Activated CD4-positive, alpha-beta memory T cell treated with anti-CD3 and anti-CD28 coated beads, Interleukin-2, amount 10 ng/mL, durations not matched to agents 7 days and 5 days (primary cell): ENCODE measurements at places on chromosomes 7 and 10.

GRCh38 chr10:70433581-70434280 is 7.8 kb downstream of the NODAL start:
- no peak for DNase-seq

DNA sequence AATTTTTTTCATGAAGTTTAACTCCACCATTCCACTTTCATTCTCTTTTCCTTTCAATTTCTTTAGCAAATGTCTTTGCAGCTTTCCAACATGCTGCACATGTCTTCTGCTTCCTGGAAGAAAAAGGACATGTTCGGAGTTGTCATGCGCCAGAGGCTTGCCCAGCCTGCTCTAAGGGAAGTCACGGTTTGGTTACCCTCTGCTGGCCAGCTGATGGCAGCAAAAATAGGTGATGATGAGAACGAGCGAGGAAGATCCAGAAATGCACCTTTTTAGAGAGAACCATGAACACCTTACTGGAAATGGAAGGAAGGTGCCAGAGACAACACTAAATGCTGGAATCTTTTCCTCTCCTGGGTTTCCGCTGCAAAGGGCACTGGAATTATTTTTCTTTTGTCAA is 4.9 kb upstream of the ZSCAN21 start:
- DNase-seq = no peak

DNA sequence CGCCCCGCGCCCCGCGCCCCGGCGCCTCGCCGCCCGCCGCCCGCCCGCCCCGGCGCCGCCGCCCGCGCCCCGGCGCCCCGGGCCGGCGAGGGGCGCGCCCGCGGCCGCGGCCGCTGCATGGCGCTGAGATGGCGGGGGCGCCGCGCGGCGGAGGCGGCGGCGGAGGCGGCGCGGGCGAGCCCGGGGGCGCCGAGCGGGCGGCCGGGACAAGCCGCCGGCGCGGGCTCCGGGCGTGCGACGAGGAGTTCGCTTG is 174 bp downstream of the ADCY1 start:
- DNase-seq = no peak

DNA sequence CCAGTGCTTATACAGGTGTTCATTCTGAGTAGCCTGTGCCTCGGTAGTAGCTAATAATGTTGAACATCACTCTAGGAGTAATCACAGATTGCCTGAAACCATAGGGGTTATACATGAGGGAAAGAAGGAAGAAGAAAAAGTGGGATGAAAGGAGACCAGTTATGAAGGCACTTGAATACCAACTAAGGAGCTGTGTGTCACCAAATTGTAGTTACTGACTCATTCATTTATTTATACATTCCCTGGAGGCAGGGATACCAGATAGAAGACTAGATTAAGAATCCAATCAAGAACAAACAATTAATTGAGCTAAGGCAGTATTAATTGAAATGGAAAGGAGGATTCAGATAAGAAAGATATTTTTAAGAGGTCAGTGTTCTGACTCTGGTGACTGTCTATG is 129.6 kb upstream of the PRPS1L1 start:
- no peak for DNase-seq

DNA sequence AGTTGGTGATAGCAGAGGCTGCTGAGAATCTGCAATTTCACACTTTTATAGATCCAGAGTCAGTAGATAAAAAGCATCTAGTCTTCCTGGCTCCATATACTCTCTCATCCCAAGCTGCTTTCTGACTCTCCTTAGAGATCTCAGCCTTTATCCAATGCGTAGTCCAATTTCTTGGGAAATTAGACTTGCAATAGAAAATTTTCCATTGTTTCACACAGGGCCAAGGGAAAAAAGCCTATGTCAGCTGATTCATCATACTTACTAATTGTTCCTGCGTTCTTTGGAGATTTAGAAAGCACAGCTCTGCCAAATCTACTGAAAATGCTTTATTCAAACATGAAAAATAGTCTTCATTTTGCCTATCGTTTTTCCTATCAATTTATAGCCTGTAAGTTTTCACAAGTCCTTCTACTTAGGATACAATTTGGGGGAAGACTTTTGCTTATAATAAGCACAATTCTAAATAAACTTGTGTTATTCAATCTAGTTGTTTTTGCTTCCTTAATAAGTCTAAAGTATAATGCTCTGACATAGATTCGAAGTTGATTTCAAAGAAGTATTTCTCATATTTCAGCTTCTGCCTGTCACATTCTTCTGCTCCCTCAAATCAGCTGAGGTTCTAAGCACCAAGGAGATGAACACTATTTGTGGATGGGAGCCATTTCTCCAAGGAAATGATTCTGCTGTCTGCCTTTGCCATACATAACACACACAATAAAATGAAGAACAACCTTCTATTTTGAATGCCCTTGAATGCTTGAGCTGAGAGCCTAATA is 165.4 kb downstream of the ADAM12 start:
- DNase-seq = no peak

DNA sequence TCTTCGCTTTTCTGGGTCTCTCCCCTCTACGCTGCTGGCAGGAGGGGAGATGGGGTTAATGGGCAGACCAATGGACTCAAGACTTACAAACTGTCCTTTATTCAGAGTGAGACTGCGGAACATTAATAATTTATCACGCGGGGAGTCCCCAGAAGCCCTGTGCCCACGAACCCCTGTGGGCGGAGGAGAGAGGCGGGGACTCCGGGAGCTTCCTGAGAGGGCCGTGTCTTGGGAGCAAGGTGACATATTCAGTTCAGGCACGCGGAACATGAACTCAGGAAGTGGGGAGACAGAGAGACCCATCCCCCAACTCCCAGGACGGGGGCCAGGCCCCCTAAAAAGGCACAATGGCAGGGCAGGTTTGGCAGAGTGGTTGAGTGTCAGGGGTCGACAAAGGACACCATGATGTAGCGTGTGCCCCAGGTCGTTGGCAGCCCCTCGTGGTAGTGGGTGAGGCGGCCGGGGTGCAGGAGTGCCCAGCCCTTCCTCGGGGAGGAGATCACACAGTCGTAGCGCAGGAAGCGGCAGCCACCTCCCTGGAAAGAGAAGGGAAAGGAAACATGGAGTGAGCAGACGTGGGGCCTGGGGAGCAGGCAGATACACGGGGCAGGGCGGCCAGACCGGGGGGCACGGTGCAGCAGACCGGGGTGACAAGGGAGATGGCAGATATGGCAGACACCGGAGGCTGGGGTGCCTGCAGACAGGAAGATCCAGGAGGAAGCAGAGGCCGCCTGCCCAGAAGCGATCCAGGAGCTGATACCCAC is 5.2 kb upstream of the MOGAT3 start:
- no peak for DNase-seq

- DNase-seq = no peak
Measured at GRCh38 chr10:124566981-124567835, 105.6 kb downstream of the LHPP start.

DNA sequence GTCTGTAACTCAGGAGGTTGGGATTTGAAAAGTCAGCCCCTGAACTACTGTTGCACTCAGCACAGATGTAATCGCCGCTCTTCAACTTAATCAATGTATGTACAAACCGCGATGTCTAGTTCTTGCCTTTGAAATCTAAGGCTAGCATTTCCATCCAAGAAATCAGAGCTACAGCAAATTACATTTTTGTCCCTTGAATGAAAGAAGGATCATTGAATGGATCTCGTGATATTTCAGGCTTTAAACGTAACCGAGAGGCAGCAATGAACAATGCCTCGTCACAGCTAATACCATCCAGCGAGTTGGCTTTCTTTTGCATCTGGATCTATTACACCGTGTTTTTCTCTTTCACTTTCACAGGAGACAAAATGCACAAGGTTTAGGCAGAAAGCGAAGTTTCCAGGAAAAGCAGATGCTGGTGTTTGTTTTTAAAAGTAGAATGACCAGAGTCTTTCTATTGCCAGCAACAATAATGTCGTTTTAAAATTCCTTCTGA is 5.5 kb downstream of the SKIDA1 start:
- no peak for DNase-seq
